HFFc6 (cell line): ENCODE measurements at places on chromosomes 2 and 18.

DNA sequence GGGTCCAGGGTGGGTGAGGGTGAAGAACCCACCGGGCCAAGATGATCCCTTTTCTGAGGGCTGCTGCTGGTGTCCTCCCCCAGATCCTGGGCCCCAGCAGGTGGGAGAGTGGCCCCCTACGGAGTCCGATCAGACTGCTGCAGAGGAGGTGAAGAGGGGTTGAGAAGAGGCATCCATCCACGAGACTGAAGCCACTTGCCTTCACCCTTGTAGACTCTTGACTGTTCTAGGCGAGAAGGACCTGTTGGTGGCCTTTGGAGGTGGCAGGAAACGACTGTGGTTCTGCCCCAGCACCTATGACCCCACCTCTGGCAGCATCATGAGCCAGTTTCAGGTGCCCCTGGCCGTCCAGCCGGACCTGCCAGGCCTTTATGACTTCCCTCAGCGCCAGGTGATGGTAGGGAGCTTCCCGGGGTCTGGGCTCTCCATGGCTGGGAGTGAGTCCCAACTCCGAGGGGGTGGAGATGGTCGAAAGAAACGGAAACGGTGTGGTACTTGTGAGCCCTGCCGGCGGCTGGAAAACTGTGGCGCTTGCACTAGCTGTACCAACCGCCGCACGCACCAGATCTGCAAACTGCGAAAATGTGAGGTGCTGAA is 1.5 kb downstream of the TET3 start:
- DNase-seq: no peak

DNA sequence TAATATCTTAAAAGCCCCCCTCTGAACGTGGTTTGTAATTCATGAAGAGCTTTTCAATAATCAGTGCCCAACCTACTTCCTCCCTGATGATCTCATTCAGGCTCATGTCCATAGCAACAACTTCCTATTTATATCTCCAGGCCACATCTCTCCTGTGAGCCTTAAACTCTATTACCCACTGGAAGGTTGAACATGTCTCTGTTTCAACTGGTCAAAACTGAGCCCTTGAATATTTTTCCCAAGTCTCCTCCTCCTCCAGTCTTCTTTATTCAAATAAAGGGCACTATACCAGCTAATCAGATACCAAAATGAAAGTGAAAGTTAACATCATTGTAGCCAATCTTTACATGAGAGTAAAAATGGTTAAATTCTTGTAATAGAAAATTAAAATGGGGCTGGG is 63.7 kb upstream of the ITGA4 start:
- peak; percentile 76 for DNase-seq

- no peak for DNase-seq
These were observed 949.4 kb upstream of the FANCL start for GRCh38 chr2:59190518-59190917.

DNA sequence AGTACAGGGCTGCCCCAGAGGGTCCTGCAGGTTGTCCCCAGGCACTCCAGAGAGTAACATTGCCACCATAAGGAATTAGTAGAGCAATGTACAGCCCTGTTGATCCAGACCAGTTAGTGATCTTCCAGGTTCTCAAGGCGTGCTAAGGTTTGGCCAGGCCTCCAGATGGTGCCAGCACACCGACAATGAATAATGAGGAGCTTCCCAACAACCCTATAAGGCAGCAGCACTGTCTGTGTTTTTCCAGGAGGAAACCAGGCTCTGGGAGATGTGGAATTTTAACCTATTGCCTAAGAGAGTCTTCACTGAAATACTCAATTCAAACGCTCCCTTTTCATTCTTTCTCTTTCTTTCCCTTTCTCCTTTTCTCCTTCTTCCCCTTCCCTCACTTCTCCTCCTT is 122.1 kb downstream of the MGAT5 start:
- DNase-seq: peak; percentile 71

DNA sequence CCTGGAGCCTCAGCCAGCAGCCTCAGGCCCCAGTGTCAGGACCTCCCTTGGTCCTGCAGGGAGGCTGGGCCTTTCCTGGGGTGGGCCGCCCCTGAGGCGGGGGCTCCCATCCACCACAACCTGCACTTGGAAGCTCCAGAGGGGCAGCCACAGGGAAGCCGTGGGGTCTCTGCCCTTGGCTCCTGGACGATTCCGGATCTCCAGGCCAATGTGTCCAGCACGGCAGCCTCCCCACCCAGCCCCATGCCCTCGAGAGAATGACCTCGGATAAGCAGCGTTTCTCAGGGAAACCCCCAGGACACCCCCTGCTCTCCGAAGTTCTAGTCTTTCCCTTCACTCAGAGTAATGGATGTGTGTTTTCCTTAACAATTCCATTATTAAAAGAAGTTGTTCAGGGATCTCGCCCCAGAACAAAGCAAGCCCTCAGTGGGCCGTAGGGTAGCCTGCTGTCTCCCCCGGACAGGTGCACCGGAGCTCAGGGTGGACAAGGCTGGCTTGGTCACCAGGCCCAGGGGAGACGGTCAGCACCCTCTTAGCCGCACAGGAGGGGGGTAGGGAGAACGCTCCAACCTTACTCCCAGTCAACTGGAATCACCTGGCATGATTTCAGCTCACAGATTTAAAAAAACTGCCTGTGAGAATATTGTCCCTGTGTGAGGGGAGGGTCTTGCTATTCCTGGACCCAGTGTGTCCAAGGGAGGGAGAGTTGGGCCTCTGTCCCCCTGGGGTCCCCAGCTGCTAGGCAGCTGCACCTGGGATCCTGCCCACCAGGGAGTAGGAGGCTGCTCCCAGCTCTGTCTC is 72.2 kb upstream of the OTOS start:
- DNase-seq: no peak

DNA sequence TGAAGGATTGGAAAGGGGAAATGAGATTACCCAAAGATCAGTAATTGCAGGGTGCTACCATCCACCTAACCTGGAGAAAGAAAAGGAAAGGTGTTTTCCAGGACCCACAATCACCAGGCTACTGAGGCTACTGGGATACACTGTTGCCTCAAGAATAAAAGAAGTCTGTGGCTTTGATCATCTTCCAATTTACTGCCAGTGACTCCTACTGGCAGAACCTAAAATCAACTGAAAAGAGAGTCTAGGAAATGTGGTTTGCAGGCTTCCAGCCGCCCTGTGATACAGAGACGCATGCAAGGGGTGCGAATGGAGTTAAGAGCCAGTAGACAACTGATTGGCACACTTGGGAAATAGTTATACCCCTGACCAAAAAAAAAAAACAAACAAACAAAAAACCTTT is 16.6 kb upstream of the TTL start:
- no peak for DNase-seq

DNA sequence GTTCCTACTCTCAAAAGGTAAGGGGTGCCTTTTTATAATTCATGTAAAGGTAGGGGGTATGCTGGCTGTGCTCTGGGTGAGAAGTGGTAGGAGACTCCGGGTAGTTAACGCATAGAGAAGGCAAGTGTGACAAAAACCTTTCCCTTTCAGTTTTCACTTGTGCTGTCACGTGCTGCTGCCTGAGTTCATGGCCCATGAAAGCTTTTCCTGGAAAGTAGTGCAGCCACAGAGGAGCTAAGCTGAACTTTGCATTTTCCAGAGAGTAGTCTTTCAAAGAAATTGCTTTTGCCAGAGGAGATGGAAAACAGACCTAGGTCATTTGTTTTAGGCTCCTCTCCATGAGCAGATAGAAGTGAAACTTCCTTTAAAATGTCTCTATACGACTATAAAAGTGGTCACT is 44.7 kb downstream of the THSD7B start:
- no peak for DNase-seq

- DNase-seq: no peak
These were observed 3.1 kb downstream of the STK39 start for GRCh38 chr2:168244318-168244717.

DNA sequence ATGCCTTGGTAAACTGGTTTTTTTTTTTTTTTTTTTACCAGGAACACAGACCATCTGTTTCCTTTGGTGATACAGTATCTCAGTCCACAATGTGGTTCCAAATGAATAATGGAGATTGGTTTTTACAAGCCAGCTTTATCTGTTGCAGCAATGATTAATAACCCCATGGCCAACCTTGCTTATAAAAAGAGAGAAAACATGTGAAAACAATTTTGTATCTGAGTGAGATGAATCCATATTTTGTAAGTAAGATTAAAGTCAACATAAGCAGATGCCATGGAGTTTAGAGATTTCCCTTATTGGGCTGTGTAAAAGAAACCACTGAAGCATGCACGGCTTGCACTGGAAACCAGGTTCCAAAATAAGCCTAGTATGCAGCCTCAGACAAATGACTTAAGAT is 108.6 kb upstream of the CNTNAP5 start:
- DNase-seq: no peak

DNA sequence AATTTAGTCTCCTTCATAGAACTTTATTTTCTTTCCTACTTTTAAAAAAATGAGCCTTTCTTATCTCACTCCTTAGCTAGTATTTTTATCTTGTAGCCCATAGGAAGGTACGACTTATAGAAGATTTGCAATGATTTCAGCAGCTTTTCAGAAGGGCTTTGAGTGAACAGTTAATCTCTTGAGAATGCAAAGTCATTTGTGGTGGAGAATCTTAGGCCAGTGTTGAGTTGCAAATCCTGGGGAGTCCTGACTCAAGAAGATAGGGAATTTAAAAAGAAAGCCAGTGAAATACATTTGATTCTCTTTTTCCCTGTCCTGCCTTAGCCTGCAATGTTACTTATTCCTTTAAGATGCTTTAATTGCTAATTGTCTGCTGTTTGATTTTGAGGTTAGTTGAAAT is 33.6 kb downstream of the LYPD6 start:
- peak; percentile 35 for DNase-seq

DNA sequence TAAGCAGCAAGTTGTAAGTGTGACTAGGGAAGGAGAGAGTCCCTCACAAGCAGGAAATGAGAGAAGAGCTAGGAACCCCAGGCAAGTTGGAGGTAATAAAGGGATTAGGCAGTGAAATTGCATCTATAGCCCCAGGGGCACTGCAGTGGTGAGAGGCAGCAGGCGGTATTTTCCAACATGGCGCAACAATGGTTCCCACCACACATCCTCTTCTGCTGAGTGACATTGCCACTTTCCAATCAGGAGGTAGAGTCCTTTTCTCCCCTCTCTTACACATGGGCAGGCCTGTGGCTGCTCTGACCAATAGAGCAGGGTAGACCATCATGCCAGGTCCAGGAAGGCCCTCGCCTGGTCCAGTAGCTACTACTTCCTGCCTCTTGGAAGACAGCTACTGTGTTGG is 86.6 kb downstream of the DNER start:
- no peak for DNase-seq

GRCh38 chr2:183123959-183124221 is 353 bp upstream of the NUP35 start:
- no peak for DNase-seq

DNA sequence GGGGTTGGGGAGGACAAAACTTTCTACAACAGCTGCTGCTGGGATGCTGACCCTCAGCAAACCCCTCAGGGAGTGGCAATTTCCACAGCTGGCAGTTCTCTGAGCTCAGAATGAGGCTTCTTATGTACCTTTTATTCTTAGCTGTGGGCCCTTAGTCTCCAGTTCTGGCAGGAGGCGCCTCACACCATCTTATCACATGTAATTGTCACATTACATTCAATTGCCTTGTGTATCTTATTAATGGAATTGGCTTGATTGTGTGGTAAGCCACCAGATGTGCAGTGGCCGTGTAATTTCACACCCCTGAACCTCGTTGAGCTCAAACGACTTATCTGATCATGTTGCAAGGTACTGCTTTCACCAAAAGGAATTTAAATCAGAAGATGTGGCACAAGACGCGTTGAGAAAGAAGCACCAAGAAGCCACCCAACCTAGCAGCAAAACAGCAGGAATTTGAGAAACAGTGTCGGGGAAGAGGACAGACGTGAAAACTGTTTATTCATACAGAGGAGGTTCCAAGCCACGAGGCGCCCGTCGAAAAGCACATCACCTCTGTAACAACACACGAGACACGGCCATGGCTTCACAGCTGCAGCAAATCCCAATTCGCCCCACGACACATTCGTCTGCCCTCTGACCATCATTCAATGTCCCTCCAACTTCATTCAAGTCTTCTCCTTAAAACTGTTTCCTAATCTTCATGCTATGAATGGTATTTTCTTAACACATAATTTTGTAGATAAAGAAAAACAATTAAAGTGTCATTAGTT is 53.6 kb upstream of the LPIN2 start:
- DNase-seq: no peak

DNA sequence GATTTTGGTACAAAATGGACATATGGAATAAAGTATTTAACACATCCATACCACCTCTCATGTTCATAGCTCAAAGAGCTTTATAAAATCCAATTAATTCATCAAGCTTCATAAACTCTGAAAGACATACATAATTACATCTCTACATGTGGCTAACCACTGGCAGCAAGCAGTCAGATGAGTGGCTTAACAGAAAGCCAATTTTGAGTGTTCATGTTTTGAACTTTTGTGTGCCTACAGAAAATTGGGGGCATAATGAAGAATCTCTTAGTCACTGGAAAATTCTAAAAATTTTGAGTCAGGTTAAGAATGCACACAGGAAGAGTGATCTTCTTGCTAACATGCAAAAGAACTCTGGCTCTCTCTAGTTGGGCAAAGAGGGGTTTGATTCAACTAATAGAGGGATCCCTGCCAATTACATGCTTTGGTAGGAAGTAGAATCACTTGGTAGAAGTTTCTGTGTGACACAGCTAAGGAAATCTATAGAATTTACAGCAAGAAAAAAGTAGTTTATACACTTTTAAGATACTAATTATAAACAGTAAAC is 287.4 kb downstream of the NOL4 start:
- DNase-seq: no peak

DNA sequence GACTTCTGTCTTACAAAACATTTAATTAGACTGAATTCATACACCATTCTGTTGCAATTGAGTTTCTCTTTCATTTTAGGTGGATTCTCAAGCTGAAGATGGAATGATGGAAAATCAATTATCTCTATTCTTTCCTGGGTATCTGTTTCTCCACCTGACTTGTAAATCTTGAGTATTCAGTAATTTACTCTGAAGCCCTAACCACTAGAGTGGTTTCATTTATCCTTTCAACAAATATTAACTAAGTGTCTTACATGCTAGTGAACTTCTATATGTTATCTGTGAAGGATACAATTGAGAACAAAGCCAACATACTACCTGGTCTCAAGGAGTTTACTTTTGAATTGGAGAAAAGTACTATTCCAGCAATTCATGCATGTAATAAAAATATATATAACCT is 94.1 kb upstream of the ZNF804A start:
- DNase-seq: no peak

DNA sequence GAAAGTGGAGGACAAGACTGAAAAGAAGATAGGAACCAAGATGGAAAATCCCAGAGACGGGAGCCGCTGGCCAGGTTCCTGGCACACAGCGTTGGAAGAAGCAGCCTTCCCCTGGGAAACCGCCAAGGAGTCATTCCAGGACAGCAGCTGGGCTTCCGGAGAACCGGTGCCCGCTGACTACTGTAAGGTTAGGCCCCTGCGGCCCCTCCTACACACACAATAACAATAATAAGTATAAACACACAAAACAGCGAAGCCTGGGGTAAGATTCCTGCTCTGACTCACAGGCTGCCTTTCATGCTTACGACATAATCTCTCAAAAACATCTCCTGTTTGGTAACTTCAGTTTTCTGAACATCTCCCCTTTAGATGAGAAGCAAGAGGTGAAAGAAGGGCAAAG is 28.1 kb upstream of the MYCN start:
- peak; percentile 15 for DNase-seq

GRCh38 chr2:36769106-36769505 is 72.6 kb downstream of the VIT start:
- DNase-seq: no peak
